ENCODE measurements at places on chromosomes 1 and 21. TPM values are rescaled to one million over a fixed set of nuclear protein-coding genes. Genes with fewer than 3 reads are reported as not detected.

The RSBN1 gene
- total RNA-seq = 9.1 TPM

The CRP gene
- total RNA-seq = not detected

The CYP2J2 gene
- 0.42 TPM for total RNA-seq

The NTPCR gene
- 13.8 TPM for total RNA-seq

The ADAMTS1 gene
- 70.9 TPM for total RNA-seq

The ADCY10 gene
- not detected for total RNA-seq

The SHE gene
- 60.6 TPM for total RNA-seq
